ENCODE measurements at places on chromosomes 3 and 15. TPM values are rescaled to one million over a fixed set of nuclear protein-coding genes. Genes with fewer than 3 reads are reported as not detected.

- ATAC-seq = no peak
Observed at GRCh38 chr3:55795296-55795695, 308.2 kb upstream of the WNT5A start.

- no peak for ATAC-seq
Observed at GRCh38 chr3:180961087-180961486, 28.4 kb downstream of the DNAJC19 start.

GRCh38 chr3:122307094-122307687 lies 17.9 kb upstream of the CSTA start:
- no peak for ATAC-seq

- peak; percentile 78 for ATAC-seq
Observed at GRCh38 chr15:89781891-89782618, 5.9 kb downstream of the MESP2 start.

- no peak for ATAC-seq
Observed at GRCh38 chr15:86911022-86911421, 831.4 kb downstream of the AGBL1 start.

- ATAC-seq = no peak
Observed at GRCh38 chr3:43629741-43630140, 7.9 kb upstream of the ANO10 start.

DNA sequence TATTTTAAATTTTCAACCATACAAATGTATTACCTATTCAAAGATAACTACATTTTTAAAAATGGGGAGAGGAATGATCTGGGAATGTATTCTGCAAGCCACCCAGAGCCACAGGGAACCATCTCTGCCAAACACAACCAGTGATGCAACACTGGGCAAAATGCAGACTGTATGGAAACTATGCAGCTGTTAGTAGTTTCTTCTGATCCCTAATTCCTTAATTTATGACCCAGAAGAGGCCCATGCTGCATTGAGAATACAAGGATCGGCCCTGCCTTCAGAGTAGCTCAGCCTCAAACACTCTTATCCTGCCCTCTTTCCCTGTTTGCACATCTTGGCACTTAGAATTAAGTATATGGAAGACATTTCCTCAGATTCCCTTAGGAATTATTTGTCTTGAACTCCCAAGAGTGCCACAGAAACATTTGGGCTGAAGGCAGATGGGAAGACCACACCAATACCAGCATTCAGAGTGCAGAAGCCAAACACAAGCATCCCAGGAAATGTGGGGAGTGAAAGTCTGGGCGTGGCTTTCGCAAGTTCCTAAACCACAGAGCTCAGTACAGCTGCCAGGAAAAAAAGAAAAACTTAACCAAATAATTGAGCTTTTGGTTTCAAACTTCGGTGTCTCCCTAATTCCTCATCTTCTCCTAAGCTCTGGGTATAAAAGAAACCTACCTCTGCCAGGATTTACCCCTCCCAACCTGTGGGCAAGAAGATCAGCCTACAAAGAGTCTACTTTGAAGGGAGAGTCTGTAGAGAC lies 5.3 kb downstream of the SNUPN start:
- no peak for ATAC-seq

DNA sequence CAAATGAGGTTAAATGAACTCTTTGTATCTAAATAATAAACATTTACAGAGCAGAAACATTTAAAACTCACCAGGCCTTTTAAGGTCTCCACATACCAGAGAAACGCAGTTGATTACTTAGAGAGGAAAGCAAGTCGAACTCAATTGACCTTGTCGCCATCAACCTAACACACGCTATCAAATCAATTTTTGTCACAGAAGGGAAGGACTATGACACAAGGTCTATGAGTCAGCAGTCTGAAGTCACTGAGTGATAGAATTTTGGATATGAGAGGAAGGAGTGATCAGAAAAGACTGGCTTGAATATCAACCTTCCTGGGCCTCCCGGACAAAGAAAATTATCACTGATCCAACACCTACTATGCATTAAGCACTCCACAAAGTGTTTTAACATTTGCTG lies 514.4 kb upstream of the ZNF385D start:
- no peak for ATAC-seq

- no peak for ATAC-seq
Observed at GRCh38 chr3:130760922-130761321, 14.3 kb upstream of the PIK3R4 start.

DNA sequence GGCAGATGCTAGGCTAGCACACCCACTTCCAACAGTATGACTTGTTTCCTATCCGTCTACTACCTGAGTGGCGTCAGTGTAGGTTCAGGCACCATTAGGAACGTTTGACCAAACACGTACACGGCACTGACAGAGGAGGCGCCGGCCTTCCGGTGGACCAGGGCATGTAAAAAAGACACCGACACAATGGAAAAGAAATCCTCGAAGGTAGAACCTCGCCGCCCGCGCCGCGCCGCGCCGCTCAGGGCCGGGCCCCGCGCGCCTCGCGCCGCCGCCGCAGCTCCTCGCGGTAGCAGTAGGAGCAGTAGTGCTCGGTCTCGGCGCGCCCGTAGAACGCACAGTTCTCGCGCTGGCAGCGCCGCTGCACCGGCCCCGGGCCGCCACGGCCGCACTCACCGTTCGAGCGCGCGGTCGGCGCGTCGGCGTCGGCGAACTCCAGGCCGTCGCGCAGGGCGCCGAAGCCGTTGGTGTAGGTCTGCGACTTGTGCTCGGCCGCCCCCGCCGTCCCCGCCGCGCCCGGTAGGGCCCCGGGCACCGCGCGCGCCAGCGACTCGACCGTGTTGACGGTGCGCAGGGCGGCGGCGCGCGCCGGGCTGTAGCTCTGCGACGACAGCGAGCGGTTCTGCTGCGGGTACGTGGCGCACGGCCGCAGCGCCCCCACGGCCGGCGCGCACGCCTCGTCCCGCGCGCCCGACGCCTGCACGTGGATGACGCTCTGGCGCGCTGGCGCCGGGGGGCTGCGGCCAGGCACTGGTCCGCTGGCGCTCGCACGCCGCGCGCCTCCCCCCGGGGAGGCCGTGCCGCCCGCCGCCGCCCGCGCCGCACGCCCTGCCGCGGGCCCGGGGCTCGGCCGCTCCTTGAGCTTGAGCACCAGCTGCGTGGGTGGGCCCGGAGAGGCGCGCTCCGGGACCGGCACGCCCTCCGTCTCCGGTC lies 156.7 kb downstream of the KLF13 start:
- ATAC-seq = peak; percentile 83

DNA sequence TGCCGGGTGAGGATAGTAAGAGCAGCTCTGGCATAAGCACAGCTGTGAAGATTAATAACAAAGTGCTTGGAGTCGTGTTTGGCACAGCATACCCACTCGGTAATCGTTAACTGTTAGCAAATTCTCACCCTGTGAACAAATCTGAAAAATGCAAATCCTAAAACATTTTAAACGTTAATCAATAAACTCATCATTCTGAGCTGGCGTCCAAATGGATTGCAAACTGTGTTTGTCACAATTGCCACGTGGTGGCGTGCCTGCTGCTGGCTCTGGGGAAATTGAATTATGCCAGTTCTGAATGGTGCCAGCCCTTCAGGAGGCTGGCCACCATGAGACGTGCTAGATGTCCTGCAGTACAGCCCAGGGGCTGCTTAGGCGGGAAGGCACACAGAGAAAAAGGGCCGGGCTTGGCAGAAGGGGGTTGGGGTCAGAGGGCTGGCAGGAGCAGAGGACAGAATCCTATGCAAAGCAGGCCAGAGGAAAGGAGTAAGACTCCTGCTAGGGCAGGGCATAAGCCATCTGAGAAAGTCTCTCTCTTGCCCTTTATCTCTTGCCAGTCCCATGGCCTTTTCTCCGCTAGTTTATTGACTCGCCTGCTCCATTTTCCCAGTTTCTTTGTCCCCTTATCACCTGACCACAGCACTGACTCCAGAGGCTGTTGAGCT lies 22.1 kb upstream of the POLG start:
- no peak for ATAC-seq

DNA sequence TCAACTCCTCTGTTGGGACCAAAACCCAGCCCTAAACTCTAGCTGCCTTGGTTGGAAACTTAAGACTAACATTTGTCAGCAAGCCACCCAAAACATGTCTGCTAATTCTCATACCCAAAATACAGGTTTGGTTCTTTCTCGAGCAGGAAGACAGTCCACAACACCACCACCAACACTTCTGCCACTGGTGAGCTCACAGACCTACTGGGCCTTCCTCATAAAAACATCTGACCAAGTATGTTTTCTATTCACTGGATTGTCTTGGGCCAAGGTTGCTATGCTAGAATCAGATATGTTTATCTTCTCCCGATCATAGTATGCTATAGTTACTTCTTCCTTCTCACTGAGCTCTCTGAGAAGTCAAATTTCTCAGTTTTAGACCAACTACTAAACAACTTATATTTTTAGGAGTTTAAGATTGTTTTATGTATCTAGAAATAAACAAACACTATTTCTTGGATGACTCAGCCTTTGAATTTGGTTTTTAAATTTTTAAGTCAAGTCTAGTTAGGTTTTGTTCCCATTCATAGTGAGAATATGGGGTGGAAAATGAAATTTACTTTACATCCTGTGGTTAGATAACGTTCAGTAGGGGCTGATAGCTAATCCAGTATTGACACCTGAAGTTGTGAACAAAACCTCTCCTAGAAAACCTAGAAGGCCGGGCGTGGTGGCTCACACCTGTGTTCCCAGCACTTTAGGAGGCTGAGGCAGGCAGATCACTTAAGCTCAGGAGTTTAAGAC lies 360.5 kb downstream of the RSL24D1 start:
- ATAC-seq = no peak

DNA sequence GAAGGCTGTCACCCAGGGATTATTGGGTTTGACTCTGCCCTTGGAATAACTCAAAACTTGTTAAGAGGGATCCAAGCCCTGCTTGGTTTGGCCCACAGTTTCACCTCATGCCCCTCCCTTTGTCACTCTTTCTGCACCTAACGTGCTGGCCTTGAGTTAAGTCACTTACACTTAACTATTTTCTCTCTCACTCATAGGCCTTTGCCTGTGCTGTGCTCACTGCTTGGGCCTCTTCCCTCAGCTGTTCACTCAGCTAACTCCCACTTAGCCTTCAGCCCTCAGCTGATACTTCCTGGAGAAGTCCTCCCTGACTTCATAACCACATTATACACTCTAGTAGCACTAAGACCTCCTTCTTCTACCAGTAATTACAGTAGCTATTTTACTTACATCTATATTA lies 133.3 kb downstream of the CMSS1 start:
- ATAC-seq = no peak

DNA sequence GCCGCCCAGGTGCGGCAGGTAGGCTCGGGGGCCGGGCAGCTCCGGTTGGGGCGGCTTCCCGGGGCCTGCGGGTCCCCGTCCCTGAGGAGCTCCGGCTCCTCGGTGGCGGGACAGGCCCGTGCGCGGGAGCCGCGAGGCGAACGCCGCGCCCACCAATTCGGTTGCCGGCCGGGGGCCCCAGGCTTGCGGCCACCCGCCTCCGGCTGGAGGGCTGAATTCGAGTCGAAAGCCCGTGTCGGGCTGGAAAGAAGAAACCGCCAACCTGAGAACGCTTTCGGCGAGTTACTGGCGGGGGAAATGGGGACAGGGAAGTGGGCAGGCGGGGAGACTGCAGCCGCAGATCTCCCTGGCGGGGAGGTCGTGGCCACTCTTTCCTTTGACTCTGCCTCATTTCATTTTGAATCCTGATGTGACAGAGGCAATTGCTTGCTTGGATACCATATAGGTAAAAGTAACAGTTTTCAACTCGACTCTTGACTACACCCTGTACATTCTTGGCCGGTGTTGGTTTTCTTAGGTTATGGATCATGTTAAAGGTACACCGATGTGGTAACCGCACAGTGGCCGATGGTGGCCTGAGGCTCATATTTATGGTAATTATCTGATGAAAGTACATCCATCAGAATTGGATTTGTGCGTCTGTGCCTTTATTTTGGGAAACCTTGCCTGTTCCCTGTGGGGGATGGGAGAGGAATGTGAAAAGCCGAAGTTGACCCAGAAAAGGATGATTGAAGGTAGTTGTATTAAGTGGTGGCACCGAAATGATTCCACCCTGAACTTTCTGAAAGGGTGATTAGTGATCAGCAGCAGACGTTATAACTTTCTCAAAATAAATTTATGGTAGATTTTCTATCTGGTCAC lies 1.7 kb downstream of the B3GNT5 start:
- peak; percentile 20 for ATAC-seq

The ACP3 gene
- not detected for total RNA-seq

The SYNPR gene
- not detected for total RNA-seq

The UROC1 gene
- total RNA-seq = not detected

The GOLGA6L9 gene
- total RNA-seq = 2.7 TPM

The SEMA7A gene
- total RNA-seq = 44.9 TPM
